ENCODE measurements at places on chromosomes 7 and 10. TPM values are rescaled to one million over a fixed set of nuclear protein-coding genes. Genes with fewer than 3 reads are reported as not detected.

The EGR2 gene
- total RNA-seq = 1.2 TPM

The SUFU gene
- total RNA-seq = 8.0 TPM

The CAMK1D gene
- total RNA-seq = 42.5 TPM

The ODAD2 gene
- 0.09 TPM for total RNA-seq

The NPSR1 gene
- not detected for total RNA-seq

The RSPH10B2 gene
- total RNA-seq = not detected

The WEE2 gene
- not detected for total RNA-seq

The DTX2 gene
- 57.9 TPM for total RNA-seq

All from left colon (tissue), 2 donors.